ENCODE measurements at places on chromosomes 12 and 14.

DNA sequence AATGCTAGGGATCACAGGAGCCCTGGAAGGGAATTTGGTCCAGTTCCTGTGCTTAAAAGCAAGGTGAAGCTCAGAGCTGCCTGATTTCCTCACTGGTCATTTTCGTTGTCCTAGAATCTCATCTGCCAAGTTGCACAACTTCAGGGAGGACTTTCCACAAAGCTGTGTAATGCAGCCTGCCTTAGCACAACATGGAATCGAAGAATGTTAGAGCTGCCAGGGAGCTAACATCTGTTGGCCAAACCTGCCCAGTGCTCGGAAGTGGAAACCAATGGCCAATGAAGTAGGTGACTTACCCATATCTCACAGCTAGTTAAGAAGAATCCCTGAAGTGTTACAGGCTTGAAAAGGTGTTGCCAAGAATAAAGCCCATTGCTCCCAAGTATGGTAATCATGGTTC lies 79.9 kb upstream of the SSTR1 start:
- DNase-seq = no peak

DNA sequence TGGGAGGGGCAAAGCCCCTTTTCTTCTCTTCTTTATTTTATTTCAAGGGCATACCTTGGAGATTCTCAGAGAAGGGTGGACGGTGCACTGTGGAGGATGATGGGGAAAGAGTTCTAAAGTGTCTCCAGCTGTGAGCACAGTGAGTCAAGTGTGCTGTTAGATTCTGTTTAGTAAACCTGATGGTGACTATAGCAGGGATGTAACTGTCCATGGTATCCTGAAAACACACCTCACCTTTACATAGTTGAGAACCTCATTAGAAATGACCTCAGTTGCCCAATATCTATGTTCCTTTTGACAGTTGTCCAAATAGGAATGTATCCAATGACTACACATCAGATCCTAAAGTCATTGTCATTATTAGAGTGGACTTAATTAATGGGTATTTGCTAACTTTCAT lies 38.0 kb downstream of the CNTN1 start:
- no peak for DNase-seq

GRCh38 chr12:92718483-92718990 lies 15.7 kb downstream of the PLEKHG7 start:
- DNase-seq = no peak

GRCh38 chr12:117155278-117156060 lies 34.8 kb downstream of the FBXO21 start:
- peak; percentile 89 for DNase-seq

DNA sequence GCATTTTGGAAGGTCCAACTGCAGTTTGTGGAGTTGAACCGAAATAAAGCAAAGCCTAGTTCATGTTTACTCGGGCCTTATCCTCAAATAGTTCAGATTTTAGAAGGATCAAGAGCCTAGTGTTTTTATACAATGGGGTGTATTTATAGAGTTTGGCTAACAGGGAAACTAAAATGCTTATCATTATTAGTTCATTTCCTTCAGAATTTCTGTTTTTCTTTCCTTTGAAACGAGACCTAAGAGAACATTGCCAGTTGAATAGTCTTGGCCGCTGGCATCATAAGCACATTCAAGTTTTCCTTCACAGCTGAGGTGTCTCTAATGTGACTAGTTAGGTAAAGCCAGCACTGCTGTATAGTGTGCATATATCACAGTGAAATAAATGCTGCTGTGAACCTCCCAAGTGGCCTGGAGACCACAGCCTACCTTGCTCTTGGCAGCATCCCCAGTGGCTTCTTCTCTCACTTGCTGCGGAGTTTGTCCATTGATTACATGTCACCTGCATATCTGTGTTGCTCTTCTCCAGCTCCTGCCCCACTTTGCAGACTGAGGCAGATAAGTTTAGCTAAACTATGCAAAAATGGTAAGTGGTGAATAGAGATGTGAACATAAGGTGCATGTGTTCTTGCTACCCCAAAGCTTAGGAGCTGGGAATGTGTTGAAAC lies 88.8 kb downstream of the ANO6 start:
- DNase-seq = no peak
